Mucosa of descending colon (tissue), 3 donors: ENCODE measurements at places on chromosomes 13 and 19. TPM values are rescaled to one million over a fixed set of nuclear protein-coding genes. Genes with fewer than 3 reads are reported as not detected.

DNA sequence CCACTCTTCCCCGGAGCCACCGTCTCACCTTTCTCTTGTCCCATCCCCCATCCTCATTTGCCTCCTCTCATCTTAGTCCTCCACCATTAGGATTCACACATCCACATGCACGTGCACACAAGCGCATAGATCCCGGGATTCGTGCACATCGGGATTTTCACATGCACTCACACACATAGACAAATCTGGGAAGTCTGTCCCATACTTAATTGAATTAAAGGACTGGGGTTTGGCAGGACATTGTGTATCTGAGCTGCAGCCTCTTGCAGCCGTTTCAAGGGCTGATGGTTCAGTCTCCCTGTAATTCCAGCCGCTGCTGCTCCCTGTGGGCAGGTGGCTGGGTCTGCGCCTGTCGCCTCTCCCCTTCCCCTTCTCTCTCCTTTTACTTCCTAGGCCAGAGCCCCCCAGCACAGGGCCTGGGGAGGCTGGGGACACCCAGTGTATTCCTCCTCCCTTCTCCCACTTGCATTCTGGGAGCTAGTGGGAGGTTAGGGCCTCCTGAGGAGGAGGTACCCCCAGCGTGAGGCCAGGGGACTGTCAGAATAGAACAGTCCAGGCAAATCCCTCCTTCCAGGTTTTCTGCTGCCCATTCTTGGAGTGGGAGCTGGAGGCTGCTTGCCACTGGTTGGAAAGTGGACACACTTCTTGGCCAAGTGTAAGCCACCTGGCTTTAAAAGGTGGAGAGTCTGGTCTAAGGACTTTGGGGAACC is 43.6 kb downstream of the LYL1 start:
- no peak for DNase-seq

GRCh38 chr13:51066091-51066831 is 44.8 kb downstream of the C13orf42 start:
- no peak for DNase-seq

DNA sequence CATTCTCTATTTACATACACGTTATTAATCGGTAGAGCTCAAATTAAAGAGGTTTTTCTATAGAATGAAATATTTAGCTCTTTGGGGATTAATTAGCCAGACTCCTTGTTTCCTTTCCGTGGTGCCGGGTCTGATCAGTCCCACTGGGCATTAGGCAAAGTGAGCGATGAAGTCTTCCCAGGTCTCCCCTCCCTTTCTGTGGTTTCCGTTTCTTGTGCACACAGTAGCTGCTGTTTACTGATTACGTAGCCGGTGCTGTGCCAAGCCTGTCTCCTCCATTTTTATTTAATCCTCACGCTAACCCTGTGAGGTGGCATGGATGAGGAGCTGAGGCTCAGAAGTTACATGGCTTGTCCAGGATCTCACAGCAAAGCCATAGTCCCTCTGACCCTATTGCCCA is 9.0 kb downstream of the SLC25A15 start:
- no peak for DNase-seq

- no peak for DNase-seq
Measured at GRCh38 chr19:28313633-28314032, 899.3 kb downstream of the UQCRFS1 start.

- DNase-seq, result no peak
Measured at GRCh38 chr19:57273014-57273413, 7.3 kb upstream of the ZNF460 start.

DNA sequence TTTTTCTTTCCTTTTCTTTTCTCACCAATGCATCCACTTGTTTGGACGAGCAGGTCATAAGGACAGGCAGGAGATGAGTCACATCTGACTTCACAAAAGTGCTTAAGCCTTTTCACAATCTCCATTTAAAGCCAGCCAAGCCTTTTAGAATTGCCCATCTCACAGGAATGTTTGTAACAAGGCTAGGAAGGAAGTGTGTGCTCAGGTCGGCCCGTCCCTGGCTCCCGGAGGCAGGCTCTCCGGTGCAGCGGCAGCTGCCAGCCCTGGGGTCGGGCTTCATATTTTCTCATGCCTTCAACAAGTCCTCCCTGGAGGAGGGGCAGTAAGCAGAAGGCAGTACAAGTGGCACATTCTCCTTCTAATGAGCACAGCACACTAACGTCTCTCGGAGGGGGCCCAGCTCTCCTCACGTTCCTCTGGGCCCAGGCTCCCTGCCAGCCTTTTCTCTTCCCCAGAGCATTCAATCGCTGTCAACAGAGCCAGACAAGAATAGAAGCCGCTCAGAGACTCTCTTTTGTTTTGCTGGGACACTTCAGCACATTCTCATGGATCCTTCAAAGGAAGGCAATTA is 180.5 kb downstream of the COL4A1 start:
- DNase-seq, result no peak

The NKPD1 gene
- not detected for total RNA-seq

The PINLYP gene
- total RNA-seq, result 0.61 TPM

The ACER1 gene
- not detected for total RNA-seq

The ELAVL1 gene
- total RNA-seq, result 58.7 TPM

The ELAVL3 gene
- total RNA-seq, result not detected

The SYT5 gene
- total RNA-seq, result 1.2 TPM

The ADPRHL1 gene
- total RNA-seq, result 9.2 TPM
